ENCODE measurements at places on chromosomes 16 and 17.
A peak's percentile ranks its signal among the peaks of the same experiment; 100 is the strongest.

DNA sequence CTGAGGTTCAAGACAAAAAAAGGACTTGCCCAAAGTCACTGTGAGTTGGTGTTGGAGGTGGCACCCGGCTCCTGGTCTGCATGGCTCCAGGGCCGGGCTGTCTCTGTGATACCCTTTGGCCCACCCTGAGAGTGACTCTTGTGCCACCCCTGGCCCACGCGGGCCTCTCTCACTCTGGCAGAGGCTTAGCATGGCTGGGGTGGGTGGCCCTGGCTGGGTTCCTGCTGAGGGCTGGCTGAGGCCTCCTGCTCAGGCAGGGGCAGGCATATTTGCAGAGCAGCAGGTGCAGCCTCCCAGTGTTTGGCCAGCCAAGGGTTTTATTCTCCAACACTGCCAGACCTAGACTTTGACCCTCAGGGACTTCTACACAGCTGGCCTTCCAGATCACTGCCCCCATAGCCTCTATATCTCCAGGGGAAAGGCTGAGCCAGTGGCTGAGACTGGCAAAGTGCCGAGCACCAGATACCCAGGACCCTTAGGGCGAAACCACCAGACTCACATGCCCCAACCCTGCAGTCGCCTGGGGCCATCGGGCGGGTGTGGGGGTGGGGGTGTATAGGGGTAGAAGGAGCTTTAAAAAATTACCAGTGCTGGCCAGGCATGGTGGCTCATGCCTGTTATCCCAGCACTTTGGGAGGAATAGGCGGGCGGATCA is 21.5 kb upstream of the ADGRG1 start:
- DNase-seq: peak; percentile 47

- DNase-seq: no peak
Measured at GRCh38 chr16:88970050-88970449, 7.0 kb downstream of the CBFA2T3 start.

DNA sequence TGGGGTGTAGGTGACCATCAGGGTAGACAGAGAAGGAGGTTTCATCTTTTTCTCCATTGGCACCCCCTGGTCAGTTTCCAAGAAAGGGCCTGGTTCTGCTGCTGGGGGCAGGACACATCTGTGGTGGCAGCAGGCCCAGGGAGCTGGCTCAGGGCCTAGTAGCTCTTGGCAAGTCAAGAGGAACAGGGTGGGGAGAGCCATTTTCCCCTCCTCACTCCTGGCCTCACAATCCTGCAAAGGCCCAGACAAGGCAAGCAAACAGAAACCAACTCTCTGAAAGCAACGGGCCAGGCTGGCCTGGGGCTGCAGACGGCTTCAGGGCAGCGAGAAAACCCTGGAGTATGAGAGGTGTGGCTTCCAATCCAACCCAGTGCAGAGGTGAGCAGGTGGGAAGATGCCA is 192.9 kb upstream of the DYNLRB2 start:
- no peak for DNase-seq

DNA sequence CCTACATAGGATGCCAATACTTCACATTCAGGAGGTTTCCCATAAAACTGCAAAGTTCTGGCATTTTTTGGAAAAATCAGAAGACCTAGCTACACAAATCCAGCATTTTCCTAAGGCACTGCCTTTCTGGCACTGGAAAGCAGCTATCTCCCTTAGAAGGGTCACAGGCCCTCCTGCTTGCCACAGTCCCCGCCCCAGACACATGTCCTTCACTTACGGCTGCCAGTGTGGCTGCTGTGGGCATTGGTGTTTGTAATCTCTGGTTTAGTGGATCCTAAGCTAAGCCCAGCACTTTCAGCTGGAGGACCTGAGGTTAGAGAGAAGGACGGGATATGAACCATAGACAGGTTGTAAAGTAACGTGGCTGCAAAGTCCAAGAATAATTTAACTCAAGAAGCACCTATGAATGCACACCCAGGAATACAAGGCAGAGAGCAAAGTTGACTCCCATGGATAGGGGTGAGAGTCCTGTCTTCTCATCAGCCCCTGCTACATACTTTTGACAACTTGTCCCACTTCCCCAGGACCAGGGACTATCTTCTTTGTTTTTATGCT is 100.0 kb downstream of the XYLT1 start:
- no peak for DNase-seq

- no peak for DNase-seq
Measured at GRCh38 chr17:38591759-38592241, 14.0 kb downstream of the SRCIN1 start.

DNA sequence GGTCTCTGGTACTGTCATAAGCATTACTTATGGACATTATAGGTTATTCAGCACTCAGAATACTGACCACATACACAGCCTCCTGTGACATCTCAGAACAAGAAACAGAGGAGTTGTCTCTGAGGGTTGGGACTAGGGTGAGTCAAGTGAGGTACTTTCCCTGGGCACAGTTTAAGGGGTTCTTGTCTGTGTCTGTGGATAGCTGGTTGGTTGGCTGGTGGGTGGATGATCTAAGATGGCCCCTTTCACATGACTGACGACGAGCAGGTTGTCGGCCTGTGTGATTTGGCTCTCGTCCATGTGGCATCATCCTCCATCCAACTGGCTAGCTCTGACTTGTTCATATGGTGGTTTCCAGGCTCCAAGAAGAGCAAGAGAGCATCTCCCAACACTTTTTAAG is 163.9 kb downstream of the PRKCB start:
- no peak for DNase-seq

GRCh38 chr17:12107905-12108304 is 87.2 kb downstream of the MAP2K4 start:
- no peak for DNase-seq

DNA sequence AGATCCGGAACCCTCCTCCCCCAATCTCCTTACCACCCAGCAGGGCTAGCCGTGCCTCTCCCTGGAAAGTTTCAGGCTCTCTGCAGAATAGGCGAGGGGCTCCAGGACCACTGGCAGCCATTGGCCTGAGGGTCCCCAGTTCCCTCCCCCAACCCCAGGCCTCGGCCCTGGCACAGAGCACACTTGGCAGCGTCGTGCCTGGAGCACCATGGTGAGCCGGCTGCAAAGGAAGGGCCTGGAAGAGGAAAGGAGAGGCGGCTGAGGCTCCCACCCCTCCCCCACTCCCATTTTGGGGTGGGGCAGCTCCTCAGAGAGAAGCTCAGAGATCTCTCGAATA is 369 bp upstream of the BTBD17 start:
- DNase-seq: no peak

GRCh38 chr16:29898804-29899515 is 390 bp downstream of the SEZ6L2 start:
- peak; percentile 62 for DNase-seq

- peak; percentile 50 for DNase-seq
Measured at GRCh38 chr16:54286090-54286365, 559 bp downstream of the IRX3 start.

All from COR-L47 (cell line).